CD4-positive, CD25-positive, alpha-beta regulatory T cell (primary cell): ENCODE measurements at places on chromosomes 5 and 9.

DNA sequence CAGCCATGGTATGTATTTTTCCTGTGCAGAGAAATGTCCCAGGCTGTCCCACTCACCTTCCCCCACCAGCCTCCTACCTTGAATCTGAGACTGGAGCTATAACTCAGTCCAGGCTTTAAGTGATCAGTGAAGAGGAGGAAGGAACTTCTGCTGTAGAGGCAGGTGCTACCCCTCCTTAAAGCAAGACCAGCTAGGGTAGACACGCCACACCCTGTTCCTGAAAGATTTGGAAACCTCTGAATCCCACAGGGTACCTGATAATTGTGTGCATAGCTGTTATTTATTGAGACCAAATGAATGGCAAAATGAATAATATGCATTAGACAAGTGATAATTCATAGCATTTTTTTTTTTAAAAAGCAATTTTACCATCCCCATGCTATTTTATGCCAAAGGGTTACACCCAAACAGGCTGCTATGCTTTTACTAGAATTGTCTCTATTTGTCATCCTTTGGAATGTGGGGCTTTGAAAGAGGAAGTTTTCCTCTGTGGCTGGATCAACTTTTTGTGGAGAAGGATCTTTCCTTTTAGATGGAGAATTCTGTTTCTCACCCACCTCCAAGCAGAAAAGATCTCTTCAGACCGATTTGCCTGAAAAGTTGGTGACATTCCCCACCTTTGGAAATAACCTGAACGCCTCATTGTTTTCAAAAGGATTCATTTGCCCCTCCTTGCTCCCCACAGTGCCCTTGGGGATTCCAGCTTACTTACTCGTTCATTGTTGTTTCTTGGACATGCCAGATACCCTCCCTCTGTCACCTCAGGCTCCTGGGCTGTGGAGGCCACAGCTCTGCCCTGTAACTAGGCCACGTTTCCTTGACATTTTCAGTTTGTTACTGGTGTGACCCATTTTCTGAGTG is 248.7 kb downstream of the NR3C1 start:
- DNase-seq: no peak

DNA sequence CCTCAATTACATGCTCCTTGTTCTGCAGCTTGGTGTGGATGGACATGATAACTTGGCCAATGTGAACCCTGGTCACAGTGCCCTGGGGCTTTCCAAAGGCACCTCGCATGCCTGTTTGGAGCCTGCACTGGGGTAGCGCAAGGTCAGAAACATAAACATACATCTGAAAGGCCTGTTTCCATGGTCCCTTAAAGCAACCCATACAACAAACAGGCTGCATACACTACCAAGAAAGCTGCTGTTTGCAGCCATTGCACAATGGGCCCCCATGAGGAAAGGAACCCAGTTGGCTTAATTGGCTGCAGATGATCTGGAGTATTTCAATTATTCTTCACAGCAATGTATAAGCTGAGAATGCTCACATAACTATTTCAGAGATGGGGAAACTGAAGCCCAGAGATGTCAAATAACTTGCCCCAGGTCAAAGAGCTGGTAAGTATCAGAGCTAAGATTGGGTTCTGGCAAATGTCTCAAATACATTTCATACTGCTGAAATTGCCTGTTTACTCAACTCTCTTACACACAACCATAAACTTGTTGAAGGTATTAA is 233.9 kb downstream of the ASTN2 start:
- no peak for DNase-seq

DNA sequence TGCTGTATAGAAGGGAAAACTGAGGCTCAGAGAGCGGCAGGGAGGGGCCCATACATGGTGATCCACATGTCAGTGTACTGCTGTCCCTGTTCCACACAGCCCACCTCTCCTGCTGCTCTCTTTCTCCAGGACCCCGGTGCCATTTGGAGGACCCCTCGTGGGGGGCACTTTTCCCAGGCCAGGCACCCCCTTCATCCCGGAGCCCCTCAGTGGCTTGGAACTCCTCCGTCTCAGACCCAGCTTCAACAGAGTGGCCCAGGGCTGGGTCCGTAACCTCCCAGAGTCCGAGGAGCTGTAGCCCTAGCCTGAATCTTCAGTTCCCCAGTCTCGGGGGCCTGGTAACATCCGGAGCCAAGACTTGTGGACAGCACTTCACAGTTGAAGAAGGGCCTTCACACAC is 15.5 kb downstream of the MYOZ3 start:
- no peak for DNase-seq

DNA sequence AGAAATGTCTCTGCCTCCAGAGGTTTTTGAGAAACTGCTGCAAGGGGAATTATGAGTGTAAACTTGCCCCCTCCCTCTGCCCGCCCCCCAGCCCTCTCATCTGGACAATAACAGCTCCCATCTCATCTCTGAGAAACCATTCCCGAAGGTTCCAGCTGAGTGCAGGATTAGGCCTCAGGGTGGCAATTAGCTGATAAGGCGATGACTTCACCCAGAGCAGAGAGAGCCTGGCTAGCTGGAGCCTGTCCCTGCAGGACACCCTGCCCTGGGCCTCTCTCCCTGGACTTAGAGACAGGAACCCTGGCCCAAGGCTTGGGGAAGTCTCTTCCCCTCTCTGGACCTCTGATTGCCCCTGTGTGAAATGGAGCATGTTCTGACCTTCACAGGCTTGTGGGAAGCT is 45.7 kb upstream of the HAND1 start:
- DNase-seq: no peak

- no peak for DNase-seq
These were observed 55.0 kb upstream of the CPLX2 start for GRCh38 chr5:175816348-175816747.

- DNase-seq: no peak
These were observed 90.1 kb downstream of the ADAMTS6 start for GRCh38 chr5:65391591-65391990.

DNA sequence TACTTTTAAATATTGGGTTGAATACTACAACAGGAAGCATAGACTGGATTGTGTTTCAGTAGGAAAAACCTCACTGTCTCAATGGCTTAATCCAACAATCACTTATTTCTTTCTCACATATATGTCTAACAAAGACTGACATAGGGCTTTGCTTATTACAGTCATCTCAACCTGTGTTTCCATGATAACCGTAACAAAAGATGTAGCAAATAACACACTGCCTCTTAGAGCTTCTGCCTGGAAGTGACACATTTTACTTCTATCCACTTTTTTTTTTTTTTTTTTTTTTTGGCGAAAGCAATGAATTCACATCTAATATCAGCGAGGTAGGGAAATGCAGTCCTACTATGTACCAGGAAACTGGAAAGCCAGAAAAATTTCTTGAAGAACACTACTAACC is 204.9 kb upstream of the CDKN2B start:
- no peak for DNase-seq

- DNase-seq: no peak
These were observed 10.6 kb upstream of the NEURL1B start for GRCh38 chr5:172630482-172630881.

DNA sequence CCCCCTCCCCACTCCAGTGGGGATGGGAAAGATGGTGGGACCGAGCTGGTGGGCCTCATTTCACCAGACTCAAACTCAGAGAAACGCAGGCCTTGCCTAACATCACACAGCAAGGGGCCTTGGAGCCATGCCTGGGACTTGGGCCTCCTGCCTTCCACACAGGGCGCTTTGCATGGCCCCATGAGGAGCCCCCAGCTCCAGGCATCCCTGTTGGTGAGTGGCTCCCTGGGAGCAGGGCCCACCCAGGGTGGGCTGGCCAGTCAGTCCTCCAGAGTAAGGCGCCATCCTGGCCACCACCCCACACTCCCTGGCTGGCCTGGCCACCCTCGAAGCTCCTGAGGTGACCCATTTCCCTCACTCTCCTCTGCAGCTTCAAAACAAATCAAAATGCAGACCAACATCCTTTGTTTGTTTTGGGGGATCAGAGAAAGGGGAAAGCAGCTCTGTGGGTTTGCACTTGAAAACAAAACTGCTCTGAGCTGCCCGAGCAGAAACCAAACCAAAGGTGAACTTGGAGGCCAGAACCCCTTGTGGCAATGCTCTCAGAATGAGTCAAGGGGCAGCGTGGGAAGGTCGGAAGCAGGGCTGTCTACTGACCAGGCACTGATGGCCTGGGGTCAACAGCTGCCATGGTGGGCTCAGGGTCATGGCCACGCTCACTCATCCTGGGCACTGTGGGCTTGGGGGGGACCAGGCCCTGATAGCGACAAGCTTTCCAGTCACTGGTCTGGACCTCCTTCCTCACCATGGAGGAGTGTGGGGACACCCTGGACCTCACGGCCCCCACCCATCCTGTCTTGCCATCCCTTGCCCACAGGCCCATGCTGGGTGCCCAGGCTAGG is 37.0 kb upstream of the VDAC1 start:
- DNase-seq: no peak

GRCh38 chr5:168408561-168409305 is 77.5 kb upstream of the RARS1 start:
- DNase-seq: no peak

DNA sequence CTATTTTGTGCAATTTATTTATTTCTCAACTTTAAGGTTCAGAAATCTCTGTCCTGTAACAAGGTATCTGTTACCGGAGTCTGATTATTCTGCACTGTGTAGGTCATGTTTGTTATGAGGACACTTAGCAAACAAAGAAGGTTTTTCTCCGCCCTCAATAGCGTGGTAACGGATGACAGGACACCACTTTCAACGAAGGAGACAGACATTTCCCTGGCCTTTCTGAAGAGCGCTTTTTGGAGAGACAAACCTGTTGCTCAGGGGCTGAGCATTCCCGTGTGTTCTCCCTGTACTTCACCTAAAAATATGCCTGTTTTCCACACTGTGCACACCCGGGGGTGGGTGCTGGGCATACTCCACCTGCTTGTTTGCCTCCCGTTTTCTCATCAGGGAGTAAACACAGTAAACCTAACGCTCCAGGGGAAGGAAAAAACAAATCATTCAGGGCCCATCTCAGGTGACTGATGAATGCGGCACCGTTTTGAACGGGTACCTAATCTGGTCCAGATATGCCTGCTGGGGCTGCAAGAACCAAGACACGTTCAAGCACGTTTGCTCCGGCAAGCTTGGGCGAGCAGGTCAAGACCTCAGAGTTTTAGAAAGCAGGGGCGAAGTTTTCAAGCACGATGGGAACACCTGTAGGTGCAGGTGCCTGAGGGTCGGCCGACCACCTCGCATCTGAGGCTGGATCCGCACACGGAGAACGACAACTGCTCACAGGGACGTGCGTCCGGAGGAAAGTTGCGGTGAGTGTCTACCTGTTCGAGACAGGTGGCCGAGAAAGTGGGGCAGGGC is 859 bp downstream of the RETREG1 start:
- no peak for DNase-seq

GRCh38 chr9:136438548-136439480 is 831 bp downstream of the INPP5E start:
- peak; percentile 44 for DNase-seq

- DNase-seq: no peak
These were observed 236.9 kb upstream of the NFIL3 start for GRCh38 chr9:91660521-91660920.

DNA sequence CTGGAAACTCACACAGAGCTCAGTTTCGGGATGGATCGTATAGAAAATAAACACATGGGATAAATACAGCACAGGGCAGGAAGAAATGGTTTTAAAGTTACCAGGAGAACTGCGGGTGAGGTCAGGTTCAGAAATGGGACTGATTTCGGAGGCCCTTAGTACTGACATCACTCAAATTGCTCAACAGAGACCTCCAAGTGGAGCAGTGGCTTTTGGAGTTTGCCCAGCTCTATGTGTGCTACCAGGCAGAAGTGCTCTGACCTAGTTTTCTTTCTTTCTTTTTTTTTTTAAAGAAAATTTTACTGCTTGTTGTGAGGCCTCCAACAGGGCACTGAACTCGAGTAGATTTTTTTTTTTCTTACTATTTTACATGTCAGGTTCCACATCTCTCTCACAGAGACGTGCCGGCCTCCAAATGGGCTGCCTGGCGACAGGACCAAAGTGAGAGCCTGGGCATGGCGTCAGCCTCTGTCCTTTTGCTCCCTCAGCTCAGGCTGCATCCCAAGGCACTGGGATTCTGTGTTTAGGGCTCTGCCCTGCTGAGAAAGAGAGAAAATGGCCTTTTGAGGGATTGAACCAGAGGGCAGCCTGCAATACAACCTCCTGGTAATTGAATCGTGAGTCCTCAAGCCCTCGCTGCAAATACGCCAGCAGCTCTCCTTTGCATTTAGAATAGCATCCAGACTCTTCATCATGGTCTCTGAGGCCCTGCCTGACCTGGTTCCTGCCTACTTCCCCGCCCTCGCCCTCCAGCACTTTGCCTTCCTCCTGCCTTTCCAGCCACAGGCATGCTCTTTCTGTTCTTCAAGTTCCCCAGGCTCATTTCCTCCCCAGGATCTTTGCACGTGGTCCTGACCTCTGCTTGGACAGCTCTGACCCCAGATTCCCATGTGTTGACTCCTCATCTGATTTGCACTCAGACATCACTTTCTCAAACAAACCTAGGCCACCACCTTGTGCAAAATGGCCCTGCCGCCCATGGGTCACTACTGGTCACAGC is 173.5 kb downstream of the FGF1 start:
- DNase-seq: no peak

GRCh38 chr5:142605611-142606010 is 80.3 kb downstream of the FGF1 start:
- DNase-seq: no peak

- DNase-seq: no peak
These were observed 33.4 kb upstream of the ARRDC3 start for GRCh38 chr5:91416491-91416890.

- DNase-seq: no peak
These were observed 1018.9 kb upstream of the ARRDC3 start for GRCh38 chr5:92402045-92402444.

GRCh38 chr5:150413176-150413901 is 629 bp upstream of the CD74 start:
- DNase-seq: no peak
